ENCODE measurements at places on chromosomes 11 and 22.
A peak's percentile ranks its signal among the peaks of the same experiment; 100 is the strongest.

- no peak for DNase-seq
These were observed 62.7 kb downstream of the ISX start for GRCh38 chr22:35128637-35129036.

DNA sequence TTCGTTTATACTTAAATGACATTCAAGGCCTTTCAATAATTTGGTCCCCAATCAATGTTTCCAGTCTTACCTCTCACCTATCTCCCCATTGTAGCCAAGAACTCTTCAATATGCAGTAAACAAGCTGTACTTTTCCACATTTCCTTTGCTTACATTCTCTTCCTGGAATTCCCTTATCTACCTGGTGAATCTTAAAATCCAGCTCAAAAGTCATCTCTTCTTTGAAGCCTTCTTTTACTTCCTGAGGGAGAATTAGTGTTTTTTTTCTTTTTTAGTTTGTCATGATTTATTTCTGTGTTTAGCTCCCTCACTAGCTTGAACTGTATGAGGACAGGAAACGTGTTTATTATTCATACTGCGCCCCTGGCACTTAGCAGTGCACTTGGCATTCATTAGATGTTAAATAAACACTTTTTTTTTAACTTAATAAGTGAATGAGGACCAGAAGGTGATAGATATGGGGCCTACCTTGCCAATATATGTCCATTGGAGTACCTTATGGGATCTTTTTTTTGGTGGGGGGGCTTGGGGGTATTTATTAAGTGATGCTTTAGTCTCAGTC, 4.9 kb upstream of the PTS start:
- no peak for DNase-seq

DNA sequence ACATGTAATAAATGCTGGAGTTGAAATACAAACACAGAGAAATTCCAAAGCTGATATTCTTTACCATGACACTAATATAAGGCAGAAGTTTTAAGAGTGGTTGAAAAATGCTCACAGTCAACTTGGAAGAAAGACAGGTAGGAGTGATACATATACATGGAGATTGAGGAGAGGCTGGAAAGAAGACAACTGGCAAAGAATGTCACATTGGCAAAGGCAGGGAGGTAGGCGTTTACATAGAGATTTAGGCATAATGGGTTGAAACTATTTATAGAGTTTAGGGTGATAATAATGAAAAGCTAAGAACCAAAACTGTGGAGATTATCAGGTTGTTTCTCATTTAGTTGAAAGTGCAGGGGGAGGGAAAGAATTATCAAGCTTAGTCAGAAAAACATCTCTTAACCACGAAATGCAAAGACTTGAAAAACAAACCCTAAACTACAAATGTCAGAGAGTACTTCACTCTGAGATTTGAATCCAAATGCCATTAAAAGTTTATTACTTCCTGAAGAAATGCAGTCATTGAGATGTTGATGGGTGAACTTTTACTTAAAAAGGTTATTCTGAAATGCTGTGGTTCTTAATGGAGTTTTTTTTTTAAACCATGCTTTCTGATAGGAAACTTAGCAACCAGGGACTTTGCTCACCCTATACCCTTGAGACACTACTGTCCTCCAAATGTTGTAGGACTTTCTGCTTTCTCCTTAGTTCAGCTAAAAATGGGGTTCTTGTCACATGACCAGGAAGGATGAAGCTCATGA, 138.4 kb upstream of the CCDC90B start:
- DNase-seq = no peak

DNA sequence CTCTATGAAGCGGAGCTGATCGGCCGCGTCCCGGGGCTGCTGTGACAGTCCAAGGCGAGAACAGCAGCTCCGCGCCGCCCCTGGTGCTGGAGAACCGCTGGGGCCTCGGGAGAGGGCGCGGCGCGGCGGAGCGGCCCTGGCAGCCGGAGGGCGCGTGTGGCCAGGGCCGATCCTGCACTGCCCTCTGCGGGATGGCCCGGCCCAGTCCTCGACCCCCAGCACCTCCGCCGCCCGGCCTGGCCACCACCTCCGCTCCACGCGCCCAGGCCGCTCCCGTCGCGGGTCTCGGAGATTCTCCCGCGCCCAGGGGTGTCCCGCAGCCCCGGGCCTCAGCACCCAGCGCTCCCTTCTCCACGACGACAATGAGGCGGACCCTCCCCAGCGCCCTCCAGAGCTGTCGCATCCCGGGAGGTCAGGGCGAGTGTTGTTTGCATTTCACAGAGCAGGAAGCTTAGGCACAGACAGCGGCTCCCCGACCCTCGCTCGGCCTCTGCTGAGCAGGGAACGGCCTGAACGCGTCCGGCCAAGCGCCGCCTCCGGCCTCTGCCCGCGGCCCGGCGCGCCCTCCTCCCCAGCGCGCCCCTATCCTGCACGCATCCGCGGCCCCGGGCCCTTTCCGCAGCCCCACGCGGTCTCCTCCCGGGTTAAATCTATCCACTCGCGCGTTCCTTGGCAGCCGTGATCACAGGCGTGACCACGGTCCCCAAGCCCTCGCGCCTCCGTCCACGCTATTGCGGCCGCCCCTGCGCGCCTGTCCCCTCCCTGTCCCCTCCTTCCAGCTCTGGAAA, 109.7 kb downstream of the WNT7B start:
- DNase-seq = peak; percentile 64

GRCh38 chr22:20840646-20841371, 17.8 kb downstream of the PI4KA start:
- no peak for DNase-seq

- no peak for DNase-seq
These were observed 244.1 kb downstream of the MN1 start for GRCh38 chr22:27557286-27558008.

GRCh38 chr11:69904161-69904973, 85.2 kb upstream of the FGF3 start:
- no peak for DNase-seq

DNA sequence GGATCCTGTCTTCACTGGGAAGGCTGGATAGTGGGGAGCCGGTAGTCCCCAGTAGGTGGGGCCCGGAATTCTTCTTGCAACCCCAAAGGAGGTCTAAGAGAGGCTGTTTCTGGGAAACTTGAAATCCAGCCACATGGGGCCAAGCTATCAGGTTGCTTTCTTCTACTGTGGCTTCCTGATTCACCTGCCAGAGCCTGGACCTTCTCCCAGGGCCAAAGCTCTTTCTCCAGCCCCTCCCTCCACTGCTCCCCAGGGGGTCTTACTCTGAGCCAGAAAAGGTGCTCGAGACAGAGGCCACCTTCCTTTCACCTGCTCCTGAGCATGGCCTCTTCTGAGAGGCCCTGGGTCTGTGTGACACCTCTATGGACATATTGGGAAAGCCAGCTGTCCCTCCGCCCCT, 9.1 kb downstream of the TST start:
- DNase-seq = no peak

- no peak for DNase-seq
These were observed 22.8 kb upstream of the TFIP11 start for GRCh38 chr22:26534874-26535602.

GRCh38 chr11:7538031-7538430, 24.2 kb downstream of the PPFIBP2 start:
- peak; percentile 51 for DNase-seq

- DNase-seq = no peak
These were observed 6.2 kb downstream of the KCNQ1OT1 start for GRCh38 chr11:2693271-2694261.

- peak; percentile 4 for DNase-seq
These were observed 315.3 kb downstream of the CADM1 start for GRCh38 chr11:115188898-115189278.

DNA sequence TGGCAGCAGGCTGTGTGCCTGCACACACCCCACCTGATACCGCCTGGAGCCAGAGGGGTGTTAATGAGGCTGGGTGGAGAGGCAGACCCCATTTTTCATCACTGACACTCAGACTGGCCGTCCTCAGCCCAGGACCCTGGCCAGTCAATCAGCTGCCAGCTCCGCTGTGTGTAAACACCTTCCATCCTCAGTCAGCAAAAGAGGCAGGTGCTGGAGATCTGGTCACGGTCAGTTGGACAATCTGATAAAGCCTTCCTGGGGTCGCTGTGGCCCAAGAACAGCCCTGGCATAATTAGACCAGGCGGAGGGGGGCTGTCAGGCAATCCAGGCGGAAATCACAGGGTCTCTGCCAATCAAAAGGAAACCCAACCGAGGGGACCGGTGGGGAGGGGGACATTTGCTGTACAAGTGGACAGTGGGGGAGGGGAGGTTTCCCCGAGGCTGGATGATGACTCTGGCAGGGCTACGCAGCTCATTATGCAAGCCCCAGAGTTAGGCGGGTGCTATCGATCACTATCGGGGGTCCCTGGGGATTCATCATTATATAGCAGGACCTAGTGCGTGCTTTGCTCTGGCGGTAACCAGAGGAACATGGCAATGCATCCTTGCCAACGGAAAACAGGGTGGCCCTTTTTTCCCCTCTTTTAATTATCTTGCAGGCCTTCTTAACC, 72.9 kb downstream of the ABTB2 start:
- no peak for DNase-seq

Measured in right cardiac atrium (tissue), 5 donors.